Ovary (tissue), 10 donors: ENCODE measurements at places on chromosomes 7 and 10. TPM values are rescaled to one million over a fixed set of nuclear protein-coding genes. Genes with fewer than 3 reads are reported as not detected.
A peak's percentile ranks its signal among the peaks of the same experiment; 100 is the strongest.

DNA sequence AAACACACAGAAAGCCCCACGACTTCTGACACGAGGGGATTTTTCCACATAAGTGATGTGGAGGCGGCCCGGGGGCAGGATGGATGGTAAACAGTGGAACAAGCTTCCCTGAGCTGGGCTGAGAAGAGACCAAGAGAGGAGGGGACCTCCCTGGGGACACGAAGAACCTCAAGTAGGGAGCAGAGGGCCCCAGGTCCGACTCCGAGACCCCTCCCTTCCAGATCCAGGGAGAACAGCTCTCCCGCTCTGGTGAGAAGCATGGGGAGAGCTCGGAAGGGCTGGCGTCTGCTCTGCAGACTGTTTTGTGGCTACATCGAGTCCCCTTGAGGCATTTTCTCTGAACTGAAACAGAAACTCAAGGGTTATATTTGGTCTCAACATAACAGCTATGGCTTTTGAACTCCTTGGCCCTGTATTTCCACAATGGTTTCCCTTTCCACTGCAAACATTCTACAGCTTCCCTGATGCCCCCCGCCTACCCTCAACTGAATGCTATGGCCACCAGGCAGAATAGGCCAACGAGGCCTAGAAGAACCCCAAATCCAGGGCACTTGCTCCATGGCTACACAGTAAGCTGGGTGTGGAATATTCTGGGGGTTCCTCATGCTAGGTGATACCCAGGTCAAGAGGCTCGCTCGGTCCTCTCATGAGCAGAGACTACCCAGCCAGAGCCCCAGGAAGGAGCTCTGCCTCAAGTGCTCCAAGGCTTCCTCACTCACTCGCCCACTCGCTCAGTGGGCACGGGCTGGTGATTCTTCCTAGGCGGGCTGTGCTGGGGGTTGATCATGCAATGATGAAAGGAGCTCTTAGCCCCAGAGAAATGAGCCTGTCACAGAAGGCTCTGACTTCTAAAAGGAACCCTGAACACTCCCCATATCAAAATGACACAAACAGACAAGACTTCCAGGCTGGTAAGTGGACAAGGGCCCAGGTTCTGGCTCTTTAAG is 47.5 kb downstream of the FAM53B start:
- no peak overlapping the region for H3K4me3 ChIP-seq
- peaks cover 38% of the 10 kb centered on the region for H3K4me1 ChIP-seq
- no peak for DNase-seq
- no peak overlapping the region for H3K27ac ChIP-seq
- H3K27me3 ChIP-seq: no peaks in the 10 kb centered on the region

KCNH2 gene
- total RNA-seq: 5.8 TPM

GRCh38 chr7:117012284-117012683 is 59.0 kb downstream of the ST7 start:
- no peak for DNase-seq
- H3K4me1 ChIP-seq: no peaks in the 10 kb centered on the region
- H3K27ac ChIP-seq: no peak overlapping the region
- H3K36me3 ChIP-seq: no peaks in the 10 kb centered on the region

DNA sequence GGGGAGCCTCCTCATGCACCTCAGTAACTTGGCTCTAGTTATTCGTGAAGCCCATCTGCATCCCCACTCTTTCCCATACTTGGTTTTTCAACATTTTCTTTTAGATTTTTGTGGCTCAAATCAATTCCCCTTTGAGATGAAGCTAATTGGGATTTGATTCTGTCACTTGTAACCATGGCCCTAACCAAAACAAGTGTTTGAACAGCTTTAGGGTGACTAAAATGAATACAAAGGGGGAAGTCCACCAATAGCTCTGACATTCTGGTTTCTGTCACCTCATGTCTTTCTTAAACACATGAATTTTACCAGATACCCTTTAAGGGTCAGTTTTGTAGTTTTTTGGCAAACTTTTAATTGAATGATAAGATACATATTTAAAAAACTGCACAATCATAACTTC is 87.0 kb downstream of the PCGF5 start:
- H3K27me3 ChIP-seq: no peaks in the 10 kb centered on the region
- no peaks in the 10 kb centered on the region for H3K4me1 ChIP-seq
- H3K27ac ChIP-seq: no peak overlapping the region
- no peaks in the 10 kb centered on the region for H3K36me3 ChIP-seq

DNA sequence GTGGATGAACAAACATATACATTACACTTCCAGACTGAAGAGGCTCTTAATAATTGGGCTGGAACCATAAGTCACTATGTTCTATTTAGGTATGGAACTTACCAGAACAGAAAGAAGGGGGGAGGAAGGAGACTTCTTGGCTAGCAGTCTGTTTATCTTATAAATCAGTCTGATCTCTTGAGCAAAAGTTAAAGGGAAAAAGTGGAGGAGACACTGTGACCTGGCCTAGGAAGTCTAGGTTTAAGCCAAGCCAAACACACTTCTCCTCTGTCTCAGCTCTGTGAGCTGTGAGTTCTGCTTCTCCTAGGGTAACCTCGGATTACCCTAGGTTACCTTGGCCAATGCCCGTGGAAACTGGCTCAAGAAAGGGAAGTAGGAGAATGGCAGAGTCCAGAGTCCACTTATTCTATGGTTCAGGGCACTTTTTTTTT is 95.2 kb downstream of the PFKFB3 start:
- H3K4me3 ChIP-seq: no peak overlapping the region
- H3K36me3 ChIP-seq: no peaks in the 10 kb centered on the region
- no peaks in the 10 kb centered on the region for H3K27me3 ChIP-seq
- H3K4me1 ChIP-seq: no peaks in the 10 kb centered on the region

- no peak overlapping the region for H3K4me3 ChIP-seq
- H3K36me3 ChIP-seq: no peaks in the 10 kb centered on the region
- DNase-seq: peak; percentile 66
- H3K4me1 ChIP-seq: peaks cover 9% of the 10 kb centered on the region
Measured at GRCh38 chr10:114634609-114634979, 23.5 kb downstream of the ABLIM1 start.

DNA sequence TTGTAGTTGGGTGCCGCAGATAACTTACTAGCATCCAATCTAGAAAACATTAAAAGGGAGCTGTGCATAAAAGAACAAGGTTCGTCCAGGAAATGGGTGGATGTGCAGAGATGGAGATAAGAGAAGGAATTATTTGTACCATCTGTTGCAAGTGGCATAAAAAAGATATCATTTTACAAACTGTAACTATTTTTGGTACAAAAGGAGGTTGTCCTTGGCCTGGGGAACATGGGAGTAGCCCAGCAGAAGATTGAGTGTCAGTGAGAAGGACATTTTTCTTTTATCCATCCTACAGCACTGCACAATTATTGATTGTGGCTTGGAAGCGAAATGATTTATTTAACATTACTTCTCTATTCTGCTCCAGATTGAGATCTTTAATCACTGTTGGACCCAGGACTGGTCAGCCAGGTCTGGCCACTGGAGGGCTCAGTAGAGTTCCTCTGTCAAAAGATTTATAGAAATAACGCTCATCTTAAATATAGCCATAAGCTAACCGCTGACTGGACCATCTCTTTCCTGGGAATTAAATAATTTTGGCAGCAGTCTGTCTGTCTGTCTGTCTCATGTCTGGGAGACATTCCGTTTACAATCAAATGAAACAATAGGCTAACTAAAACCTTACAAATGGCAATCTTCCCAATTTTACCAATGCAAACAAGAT is 254.1 kb downstream of the KIAA1217 start:
- DNase-seq: no peak
- H3K36me3 ChIP-seq: no peaks in the 10 kb centered on the region
- H3K27me3 ChIP-seq: no peaks in the 10 kb centered on the region
- H3K27ac ChIP-seq: no peak overlapping the region
- H3K4me3 ChIP-seq: no peak overlapping the region
- H3K4me1 ChIP-seq: peaks cover 3% of the 10 kb centered on the region

TCAF2 gene
- total RNA-seq: 2.6 TPM

EIF4H gene
- total RNA-seq: 281 TPM

- H3K36me3 ChIP-seq: no peaks in the 10 kb centered on the region
- no peak overlapping the region for H3K4me3 ChIP-seq
- no peak for DNase-seq
- H3K27ac ChIP-seq: no peak overlapping the region
- H3K27me3 ChIP-seq: no peaks in the 10 kb centered on the region
- no peaks in the 10 kb centered on the region for H3K4me1 ChIP-seq
Measured at GRCh38 chr7:139869886-139870285, 40.8 kb downstream of the TBXAS1 start.

CHCHD3 gene
- 31.4 TPM for total RNA-seq

GRCh38 chr7:159109653-159110035 is 35.0 kb downstream of the VIPR2 start:
- peak overlapping the region; percentile 35 for H3K27ac ChIP-seq
- peaks cover 13% of the 10 kb centered on the region for H3K4me1 ChIP-seq
- peak; percentile 51 for DNase-seq
- no peaks in the 10 kb centered on the region for H3K27me3 ChIP-seq
- H3K36me3 ChIP-seq: no peaks in the 10 kb centered on the region
- H3K4me3 ChIP-seq: no peak overlapping the region

DNA sequence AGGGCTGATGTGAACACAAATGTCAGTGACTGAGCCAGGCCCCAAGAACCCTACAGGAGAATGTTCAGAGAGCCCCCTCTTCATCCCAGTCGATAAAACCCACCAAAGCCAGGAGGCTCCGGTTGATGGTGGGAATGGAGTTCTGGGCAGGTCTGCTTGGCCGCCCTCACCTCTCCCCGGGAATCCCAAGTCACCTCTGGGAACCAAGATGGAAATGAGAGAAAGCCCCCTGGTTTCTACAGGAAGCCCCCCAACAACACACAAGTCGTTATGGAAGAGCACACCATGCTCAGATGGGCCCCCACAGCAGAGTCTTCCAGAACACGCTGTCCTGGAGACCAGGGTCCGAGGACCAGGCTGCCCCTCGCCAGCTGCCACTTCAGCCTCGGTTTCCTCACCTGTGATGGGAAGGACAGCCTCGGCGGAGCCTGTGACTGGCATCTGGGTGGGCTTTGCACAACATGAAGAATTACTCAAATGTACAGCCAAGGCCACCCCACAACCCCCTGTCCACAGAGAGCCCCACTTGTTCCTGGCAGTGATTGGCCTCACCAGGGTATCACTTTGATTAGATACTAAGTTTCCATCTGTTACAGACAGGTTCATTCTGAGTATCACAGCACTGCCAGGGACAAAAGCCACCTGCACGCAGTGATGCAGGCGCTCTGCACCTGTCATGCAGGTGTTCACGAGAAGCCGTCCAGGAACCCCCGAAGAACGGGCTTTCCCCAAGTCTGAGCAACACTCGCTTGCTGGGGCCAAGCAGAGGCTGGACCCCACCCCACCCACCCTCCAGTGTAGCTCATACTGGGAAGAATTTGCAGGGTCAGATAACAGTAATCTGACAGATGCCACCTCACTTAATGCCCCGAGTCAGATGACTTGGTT is 57.6 kb downstream of the MKI67 start:
- no peaks in the 10 kb centered on the region for H3K36me3 ChIP-seq
- no peak overlapping the region for H3K4me3 ChIP-seq
- no peaks in the 10 kb centered on the region for H3K27me3 ChIP-seq
- no peak for DNase-seq

ZNF804B gene
- total RNA-seq: not detected

TEX47 gene
- not detected for total RNA-seq

GRK5 gene
- 27.7 TPM for total RNA-seq

RAB11FIP2 gene
- 26.9 TPM for total RNA-seq

DNA sequence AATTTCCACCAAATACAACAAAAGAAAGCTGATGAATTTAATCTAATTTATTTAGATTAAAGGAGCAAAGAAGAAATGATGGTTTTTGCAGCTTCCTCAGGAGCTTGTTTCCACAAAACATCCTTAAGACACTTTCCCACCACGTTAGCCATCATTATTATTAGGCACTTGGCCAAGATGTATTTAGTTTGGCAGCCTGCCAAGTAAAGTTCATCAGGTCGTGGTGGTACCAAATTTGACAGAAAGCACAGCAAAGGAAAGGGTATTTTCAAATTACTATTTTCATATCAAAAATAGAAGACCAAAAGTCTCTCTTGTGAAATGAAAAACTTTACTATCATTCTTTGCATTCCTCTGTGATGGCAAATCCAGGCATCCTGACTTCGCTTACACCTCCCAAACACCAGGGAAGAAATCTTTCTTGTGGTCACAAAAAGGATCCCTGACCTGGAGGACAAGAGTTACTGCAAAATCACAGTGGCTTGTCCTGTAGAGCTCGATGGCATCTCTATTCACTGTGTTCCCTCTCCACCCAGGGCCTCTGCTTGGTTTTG is 123.1 kb upstream of the INHBA start:
- H3K36me3 ChIP-seq: no peaks in the 10 kb centered on the region
- H3K4me1 ChIP-seq: peaks cover 6% of the 10 kb centered on the region
- DNase-seq: no peak
- H3K27ac ChIP-seq: no peak overlapping the region
- H3K4me3 ChIP-seq: no peak overlapping the region
- H3K27me3 ChIP-seq: no peaks in the 10 kb centered on the region

POT1 gene
- 33.0 TPM for total RNA-seq

DNA sequence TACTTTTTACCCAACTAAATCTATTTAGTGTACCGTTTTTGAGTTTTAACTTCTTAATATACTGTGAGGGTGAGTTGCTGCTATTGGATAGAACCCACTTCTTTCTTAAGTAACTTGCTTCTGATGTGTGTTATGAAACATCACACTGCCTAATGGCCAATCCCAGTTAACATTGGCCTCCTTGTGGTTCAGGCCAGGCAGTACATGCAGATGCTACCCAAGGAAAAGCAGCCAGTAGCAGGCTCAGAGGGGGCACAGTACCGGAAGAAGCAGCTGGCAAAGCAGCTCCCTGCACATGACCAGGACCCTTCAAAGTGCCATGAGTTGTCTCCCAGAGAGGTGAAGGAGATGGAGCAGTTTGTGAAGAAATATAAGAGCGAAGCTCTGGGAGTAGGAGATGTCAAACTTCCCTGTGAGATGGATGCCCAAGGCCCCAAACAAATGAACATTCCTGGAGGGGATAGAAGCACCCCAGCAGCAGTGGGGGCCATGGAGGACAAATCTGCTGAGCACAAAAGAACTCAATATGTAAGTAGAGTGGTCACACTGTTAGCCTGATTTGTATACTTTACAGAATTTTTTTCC is 39.7 kb downstream of the TES start:
- DNase-seq: no peak
- H3K27me3 ChIP-seq: no peaks in the 10 kb centered on the region
- H3K27ac ChIP-seq: no peak overlapping the region
- no peaks in the 10 kb centered on the region for H3K36me3 ChIP-seq
- H3K4me1 ChIP-seq: no peaks in the 10 kb centered on the region

GRM3 gene
- total RNA-seq: not detected

CLEC2L gene
- not detected for total RNA-seq

DNA sequence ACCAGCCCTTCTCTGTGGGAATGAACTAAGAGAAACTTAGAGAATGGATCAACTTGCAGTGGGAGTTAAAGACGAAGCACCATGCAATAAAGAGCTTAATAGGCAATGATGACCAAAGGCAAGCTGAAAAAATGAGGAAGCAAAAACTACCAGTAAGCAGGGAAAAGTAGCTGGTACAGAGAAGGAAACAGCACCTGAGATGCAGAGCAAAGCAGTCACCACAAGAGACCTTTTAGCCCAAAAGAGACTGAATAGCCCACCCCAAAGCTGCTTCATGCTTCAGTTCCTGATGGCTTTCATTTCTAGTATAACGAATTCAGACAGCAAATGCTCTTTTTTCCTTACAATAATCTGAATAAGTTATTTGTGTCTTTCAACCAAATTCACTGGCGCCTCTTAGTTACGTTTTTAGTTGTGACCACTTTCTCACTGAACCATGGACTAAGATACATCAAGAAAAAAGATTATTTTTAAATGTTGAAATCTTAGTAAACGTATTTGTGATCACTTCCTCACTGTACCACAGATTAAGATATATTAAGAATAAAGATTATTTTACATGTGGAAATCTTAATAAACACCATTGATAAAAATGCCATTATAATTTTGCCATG is 76.0 kb downstream of the USP6NL start:
- H3K36me3 ChIP-seq: no peaks in the 10 kb centered on the region
- H3K27ac ChIP-seq: no peak overlapping the region
- H3K4me1 ChIP-seq: peaks cover 4% of the 10 kb centered on the region
